ENCODE measurements at places on chromosomes 16 and 17. TPM values are rescaled to one million over a fixed set of nuclear protein-coding genes. Genes with fewer than 3 reads are reported as not detected.

Gene NPIPA2
- total RNA-seq = 0.43 TPM

Gene LGALS9C
- not detected for total RNA-seq

DNA sequence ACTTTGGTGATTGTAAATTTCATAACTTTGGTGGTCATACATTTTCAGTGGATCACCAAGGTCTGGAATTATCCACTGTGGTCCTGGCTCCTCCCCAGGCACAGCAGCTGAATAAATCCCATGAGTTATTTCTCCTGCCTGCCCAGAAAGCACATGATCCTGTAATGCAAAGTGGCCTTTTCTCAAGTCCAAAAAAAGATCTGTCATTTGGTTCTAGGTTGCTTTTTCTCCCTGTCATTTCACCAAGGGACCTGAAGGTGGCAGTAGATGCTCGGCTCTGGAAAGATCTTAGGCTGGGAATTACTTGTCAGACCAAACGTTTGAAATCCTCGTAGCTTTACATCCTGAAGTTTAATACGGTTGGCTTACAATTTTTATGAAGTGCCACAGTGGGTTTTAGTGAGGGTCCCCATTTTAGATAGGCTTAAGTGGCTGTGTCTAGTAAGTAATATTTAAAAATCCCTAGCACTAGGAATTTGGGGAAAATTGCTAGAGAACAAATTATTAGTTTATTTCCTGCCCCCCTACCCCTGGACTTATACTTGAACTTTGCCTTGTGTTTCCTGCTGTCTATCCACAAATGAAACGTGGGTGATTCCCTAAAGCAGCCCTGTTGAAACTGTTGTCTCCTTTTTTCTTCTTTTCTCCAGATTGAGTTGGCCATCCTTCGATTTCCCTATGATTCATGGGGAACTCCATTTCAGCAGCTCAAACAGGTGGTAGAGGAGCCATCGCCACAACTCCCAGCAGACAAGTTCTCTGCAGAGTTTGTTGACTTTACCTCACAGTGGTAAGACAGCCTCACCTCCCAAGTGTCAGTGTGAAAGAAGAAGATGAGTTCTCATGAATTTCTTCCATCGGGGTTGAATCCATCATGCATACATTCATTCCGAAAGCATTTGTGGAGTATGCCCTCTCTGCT, 111.7 kb downstream of the MAP2K6 start:
- DNase-seq = peak; percentile 17

DNA sequence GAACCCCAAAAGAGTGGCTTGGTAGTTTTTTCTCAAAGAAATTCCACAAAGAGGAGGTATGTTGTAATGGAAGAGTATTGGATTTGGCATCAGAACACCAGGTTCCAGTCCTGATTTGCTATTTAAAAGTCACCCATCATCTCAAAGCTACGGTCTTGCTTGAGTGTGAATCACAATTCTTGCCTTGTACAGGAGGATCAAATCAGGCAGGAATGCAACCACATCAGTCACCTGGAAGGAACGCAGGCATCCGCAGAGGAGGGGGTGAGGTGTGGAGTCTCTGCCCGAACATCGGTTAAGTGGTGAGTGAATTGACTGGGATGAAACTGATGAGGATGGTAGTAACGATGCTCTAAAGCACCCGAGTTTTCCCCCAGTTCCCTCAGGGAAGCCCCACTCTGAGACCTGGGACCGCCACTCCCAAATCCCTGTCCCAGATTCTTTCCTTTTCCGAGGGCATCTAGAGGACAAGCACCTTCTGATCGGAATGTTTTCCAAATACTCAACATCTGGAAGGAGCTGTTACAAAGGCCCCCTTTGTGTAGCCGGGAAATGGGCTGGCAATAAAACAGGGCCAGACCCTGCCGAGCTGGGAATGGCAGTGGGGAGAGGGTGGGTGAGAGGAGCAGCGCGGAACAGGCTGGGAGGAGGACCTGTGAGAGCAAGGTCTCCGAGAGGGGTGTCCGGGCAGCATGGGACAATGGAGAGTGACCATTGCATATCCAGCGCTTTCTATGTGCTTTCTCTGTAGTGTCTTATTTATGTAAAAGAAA, 469.6 kb downstream of the SLC39A11 start:
- no peak for DNase-seq

GRCh38 chr16:21997697-21998480, 3.0 kb downstream of the PDZD9 start:
- DNase-seq = no peak

- DNase-seq = no peak
Observed at GRCh38 chr16:2465653-2466415, 5.3 kb upstream of the NTN3 start.

DNA sequence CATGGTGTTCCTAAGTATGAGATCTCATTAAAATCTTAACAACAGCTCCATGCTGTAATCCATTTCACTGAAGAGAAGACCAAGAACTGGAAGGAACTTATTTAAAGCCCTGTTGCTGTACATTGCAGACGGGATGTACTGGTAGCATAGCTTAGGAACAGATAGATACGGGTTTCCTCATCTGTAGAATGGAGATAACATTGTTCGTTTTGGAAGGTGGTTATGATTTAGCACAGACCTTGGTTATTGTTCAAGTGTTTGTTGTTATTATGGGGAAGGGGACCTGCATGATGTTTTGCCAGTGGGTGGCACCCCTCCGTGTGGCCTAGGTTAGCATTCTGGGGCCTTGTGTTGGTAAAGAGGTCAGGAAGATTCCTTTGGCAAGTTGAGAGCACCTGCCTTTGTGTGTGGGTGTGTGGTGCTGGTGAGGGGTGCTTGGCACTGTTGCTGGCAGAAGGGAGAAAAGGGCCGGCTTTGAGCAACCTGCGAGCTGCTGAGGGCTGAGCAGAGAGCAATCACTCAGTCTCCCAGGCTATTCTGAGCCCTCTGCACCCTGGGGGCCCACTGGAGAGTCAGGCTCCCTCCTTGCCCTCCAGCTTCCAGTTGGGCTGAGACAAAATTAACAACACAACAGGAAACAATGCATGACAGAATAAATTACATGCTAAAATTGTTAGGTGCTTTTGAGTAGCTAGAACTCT, 2.3 kb downstream of the TAOK2 start:
- DNase-seq = no peak

DNA sequence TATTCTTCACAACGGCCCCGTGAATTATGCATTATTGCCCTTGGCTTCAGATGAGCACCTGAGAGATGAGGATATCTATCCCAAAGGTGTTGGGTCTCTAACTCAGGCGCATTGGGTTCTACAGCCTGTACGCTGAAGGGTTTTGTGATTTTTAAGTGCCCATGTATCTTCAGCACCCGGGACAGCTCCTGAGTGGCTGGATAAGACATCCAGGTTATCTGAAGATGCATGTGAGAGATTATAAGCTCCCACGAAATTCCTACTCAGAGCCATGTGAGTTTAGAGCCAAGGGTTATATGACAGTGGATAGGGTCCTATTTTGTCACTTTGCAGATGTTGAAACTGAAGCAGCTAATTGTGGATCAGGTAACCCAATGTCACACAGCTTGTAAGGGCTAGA, 612.3 kb upstream of the EEF2KMT start:
- DNase-seq = peak; percentile 16

- peak; percentile 66 for DNase-seq
Observed at GRCh38 chr17:41917679-41918313, 955 bp downstream of the ACLY start.

GRCh38 chr17:5705081-5705875, 121.0 kb upstream of the NLRP1 start:
- no peak for DNase-seq

Measured in MG63 (cell line).